Activated CD4-positive, alpha-beta T cell treated with anti-CD3 and anti-CD28 coated beads, Interleukin-2, amount 50 U/mL, for 24 hours (primary cell): ENCODE measurements at places on chromosomes 4 and X.

DNA sequence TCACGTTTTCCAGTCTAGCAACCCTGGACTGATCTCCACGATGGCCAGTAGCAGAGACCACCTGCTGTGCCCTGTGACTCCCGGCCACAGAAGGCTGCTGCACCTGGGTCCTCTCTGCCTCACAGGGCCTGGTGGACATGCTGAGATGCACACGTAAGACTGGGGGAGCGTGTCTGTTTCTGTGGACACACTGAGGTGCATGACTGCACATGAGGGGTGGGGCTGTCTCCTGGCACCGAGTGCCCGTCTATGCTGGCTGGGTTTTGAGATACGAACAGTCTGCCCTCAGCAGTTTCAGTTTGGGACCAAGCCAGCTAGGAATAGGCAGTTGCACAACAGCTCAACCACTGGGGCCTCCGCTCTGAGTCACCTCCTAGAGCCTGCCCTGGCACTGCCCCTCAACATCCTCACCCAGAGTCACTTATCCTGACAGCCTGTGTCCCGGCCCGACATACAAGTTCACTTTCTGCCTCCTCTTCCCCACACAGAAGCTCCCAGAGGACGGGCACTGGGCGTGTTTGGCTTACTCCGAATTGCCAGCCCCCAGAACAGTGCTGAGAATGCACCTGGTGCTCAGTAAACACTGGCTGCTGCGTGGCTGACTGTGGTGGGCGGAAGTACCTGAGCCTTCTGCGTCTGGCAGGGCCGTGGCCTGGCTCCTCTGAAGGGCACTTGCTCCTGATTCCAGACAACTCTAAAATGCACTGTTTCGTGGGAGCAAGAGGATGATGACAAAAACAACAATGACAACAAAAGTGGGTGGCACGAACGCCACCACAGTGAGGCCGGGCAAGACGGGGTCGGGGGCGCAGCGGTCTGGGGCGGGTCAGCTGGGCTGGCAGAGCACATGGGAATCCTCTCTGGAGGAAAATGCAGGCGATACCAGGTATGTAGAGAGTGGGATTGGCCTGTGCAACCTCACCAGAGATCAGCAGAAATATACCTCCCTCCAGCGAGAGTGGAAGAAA is 30.9 kb downstream of the RNF212 start:
- DNase-seq = no peak

- no peak for DNase-seq
Observed at GRCh38 chrX:319579-320125, 1.1 kb upstream of the GTPBP6 start.

DNA sequence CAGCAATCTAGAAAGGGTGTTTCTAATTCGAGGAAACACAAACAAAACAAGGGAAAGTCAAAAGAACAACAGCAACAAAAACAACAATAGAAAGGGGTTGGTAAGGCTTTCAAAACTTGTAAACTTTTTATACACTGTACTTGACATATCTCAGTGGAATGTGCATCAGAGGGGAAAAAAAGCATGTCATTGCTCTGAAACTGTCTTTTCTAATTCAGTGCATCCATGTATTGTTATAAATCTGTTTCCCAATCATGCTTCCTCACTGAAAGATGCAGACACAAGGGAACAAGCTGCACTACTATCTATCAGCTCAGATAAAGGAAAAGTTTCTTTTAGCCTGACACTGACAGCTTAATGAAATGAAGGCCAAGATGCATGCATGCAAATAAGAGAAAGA is 44.2 kb upstream of the PCDH18 start:
- no peak for DNase-seq

GRCh38 chrX:23857363-23857762 is 50.4 kb downstream of the APOO start:
- no peak for DNase-seq

DNA sequence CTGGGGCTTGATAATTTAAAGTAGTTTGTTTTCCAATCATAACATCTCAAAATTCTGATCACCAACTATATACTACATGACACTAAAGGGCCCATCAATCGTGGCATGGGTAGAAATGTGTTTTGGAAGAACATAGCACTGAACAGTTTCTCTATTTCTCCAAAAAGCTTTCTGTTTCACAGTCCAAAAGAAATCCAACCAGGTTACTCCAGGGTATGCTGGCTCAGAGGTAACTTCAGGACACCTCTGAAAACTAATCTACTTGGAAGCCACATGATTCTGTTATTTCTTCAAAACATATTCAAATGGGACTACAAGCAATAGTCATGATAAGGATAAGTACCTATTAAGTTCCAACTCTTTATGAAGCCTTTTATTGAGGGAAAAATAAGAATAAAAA is 8.3 kb downstream of the PHKA1 start:
- DNase-seq = no peak

DNA sequence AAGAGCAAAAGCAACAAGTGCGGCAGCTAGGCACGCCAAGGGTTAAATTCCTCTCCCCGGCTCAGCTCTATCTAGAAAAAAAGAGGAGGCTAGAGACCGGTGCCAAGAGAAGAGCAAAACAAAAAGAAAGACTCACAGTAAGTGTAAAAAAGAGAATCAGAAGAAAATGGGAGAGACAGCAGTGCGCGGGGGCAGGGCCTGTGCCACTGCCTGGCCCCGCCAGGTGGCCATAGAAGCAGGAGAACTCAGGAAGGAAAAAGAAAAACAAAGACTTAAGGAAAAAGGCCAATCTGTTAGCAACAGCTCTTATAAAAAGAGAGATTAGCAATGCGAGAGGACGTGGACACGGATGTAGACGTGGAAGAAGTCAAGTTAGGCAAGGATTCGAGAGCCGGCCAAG is 3.2 kb downstream of the ACOX3 start:
- DNase-seq = no peak

GRCh38 chr4:105923497-105924238 is 28.4 kb downstream of the NPNT start:
- DNase-seq = no peak

- DNase-seq = no peak
Observed at GRCh38 chr4:65831828-65832227, 161.5 kb upstream of the EPHA5 start.

- DNase-seq = no peak
Observed at GRCh38 chr4:71110499-71110898, 117.0 kb downstream of the DCK start.

DNA sequence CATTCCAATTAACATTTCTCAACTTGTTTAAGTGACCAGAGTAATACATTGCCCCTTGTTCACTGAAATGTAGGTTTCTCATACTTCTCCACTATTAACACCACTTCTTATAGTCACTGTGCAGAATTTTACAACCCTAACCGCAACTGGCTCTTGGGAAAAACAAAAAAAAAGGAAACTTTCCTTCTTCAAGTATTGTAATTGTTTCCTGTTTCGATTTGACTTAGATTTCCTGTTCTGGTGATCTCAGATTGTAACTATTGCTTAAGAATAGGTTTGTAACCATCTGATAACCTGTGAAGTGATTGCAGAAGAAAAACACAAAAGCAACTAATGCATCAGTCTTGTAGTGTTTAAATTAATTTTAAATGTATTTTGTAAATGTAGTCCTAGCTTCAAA is 594.7 kb upstream of the GALNT7 start:
- DNase-seq = no peak

DNA sequence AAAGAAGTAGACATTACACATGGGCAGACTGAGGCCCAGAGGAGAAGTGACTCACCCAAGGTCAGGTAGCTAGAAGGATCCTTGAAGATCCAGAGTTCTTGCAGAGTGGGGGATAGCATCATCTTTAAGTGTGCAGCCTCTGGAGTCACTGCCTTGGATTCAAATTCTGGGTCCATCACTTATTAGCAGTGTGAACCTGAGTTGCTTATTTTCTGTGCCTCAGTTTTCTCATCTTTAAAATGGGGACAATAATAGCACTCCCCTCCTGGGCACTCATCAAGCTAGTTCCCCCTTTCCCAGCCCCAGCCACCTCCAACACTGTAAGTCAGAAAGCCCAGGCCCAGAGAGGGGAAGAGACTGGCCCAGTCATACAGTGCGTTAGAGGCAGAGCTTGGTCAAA is 141.8 kb upstream of the PJA1 start:
- DNase-seq = no peak

DNA sequence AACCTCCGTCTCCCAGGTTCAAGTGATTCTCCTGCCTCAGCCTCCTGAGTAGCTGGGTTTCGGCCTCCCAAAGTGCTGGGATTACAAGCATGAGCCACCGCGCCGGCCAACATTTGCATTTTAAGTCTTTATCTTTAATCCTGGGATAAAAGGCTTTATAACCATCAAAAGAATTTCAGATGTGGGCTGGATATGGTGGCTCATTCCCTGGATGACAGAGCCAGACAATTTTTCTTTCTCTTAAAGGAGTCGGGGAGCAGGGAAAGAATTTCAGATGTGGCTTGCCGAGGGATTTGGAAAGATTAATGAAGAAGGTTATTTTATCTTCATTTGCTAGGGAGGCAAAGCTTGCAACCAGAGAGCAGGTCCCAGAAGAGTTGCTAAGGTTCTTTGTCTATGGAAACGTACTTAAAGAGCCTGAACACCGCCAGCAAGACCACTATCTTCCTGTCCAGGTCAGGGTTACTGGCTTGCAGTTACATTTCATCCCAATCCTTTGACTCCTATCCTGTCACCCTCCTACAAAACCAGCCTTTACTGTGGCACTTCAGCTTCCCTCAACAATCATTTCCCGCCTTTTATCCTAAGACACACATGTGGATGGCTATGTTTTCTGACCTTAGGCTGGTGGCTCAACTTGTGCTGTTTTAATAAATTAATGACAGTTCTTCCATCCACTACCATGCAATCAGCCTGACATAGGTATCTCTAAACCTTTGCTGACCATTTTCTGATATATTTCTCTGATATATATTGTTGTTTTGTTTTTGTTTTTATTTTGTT is 3.9 kb upstream of the KLHL8 start:
- DNase-seq = no peak

DNA sequence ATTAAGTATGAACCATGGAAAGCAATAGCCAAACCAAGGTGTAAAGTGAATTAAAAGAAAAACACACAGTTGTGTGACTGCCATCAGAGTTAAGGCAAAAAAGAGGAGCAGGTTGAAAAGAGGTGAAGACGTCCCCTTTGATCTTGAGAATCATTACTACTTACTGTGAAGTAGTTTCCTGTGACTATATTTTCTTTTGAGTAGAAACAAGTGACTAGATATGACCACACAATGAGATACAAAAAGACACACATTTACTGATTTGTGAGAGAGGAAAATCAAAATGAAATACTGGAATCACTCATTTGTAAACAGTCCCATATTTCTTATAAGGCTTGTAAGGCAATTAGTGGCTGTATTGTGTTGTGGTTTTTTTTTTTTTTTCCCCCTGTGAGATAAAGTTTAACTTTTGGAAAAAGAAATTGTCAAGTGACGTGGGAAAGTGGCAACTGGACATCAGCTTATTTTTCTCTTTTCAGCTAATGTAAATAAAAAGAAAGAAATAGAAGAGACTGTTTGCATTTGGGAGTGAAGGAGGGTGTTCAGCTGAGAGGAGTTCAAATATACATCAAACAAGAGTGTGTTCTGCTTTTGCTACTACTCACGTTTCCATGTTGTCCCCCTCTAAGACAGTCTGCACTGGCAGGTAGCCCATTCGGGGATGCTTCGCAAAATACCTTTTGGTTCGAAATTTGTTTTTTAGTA is 106.4 kb upstream of the FTHL17 start:
- no peak for DNase-seq

- DNase-seq = no peak
Observed at GRCh38 chr4:146191766-146192458, 16.4 kb downstream of the LSM6 start.

GRCh38 chrX:17644001-17644400 is 93.3 kb upstream of the SCML1 start:
- no peak for DNase-seq

DNA sequence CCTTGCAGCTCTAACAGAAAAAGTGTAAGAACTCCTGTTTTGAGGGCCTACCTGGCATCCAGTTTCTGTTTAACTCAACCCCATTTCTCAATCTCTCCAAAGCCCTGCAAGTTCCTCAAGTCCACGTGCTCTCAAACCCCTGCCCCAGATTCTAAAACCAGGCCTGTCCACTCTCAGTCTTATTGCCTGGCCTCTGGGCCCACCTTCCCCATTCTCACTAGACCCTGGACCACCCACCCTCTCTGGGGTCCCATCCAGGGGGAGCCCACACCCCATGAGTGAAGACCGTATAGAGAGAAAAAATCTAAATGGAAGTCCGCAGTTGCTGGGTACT is 58.3 kb downstream of the TLR10 start:
- no peak for DNase-seq

DNA sequence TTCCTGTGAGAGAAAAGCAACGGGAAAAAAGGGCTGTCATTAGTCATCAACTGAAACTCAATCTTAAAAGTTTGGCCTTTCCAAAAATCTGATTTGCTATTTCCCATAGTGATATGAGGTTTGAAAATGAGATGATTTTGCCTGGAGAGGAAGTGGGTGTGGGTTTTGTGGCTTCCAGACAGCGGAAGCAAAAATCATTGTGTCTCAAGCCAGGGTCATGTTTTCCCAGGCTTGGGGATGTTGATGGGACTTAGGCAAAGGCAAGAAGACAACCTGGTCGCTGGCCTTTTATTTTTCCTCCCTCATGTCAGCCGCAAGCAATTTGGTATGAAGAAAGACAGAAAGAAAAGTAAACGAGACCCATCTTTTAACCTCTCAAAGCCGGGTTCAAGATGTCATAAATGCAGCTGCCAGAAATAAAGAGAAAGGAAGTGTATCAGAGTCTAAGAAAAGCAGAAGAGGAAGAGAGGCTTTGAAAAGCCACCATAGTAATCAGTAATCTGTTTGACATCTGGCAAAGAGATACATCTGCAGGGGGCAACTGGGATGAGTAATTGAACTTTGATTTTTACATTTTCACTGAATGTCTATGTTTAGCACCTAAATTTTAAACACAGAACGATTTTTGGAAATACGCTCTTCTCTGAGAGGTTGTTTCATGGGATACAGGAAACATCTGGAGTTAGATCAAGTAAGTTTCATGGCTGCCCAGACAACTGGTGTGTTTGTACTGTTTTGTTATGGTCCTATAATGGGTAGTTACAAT is 521.6 kb upstream of the SLIT2 start:
- no peak for DNase-seq

- DNase-seq = no peak
Observed at GRCh38 chr4:153517159-153517558, 51.0 kb downstream of the TMEM131L start.

DNA sequence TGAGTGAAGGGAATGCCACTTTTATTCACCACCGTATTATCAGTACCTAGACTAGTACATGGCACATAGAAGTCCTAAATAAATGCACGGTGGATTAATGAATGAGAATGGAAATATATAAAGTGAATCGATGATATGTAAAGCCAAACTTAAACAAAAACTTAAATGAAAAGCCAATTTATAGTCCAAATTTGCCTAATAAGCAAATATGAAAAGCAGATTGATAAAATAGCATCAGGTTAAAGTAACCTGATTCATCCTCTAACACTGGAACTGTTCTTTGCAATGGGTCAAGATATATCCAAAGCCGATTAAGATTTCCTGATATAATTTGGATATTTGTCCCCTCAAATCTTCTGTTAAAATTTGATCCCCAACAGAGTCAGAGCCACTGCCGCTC is 66.9 kb upstream of the MAGEB10 start:
- DNase-seq = no peak

DNA sequence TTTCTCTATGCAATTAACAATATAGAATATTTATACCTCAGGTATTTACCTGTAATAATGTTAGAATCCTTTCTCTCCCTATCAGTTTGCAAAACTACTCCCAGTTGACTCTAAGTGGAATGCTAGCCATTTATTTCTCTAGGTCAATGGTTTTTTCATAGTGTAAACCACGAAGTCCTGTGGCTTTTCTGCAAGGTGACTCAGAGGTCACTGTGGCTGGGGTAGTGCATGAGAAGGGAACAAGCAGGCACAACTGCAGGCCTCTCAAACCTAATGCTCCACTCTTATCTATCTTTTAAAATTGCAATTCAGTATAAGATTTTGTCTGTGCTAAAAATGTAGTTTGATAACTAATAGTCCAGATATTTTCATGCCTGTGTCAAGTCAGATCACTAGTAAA is 159.4 kb downstream of the ANTXR2 start:
- DNase-seq = no peak
